ENCODE measurements at places on chromosomes 4 and X.

DNA sequence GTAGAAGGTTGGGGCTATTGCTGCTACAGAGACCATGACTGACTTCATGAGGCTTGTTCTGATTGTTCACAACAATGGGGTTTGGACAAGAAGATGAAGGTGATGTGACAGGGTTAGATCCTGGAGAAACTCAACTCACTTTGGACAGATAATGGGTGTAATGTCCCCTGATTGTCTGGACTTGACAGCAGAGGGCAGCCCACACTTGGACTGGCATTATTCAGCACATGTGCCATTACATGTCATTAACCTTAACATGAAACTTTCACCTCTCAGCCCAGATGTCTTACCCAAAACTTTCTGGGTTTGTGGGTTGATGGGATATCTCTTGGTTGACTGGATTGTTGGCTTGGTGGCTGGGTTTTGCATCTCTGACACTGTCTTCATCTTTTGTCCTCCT lies 101.5 kb downstream of the MXRA5 start:
- no peak for DNase-seq

DNA sequence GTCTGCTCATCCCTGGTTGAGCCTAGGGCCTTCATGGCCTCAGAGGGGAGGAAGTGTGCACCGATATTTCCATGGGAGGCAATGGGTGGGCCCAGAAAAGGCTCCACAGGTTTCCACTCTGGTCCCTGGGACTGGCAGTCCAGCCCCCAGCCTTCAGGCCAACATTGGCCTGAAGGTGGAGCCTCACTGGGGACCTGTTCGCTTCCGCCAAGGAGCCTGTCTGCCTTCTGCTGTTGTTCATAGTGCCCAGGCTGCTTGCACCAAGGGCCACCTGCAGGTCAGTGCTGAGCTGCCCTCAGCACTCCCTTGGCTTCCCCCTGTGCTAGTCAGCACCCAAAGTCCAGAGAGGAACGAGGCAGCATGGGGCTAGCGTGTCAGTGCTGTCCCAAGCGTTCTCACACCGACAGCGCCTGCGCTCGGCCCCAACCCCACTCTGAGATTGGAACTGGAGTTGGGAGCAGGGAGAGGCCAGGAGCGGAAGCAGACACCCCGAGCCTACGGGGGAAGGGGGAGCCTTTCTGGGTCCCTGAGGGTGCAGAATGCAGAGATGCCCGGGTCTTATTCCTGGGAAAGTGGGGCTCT lies 720.7 kb downstream of the PCDH18 start:
- DNase-seq: no peak

GRCh38 chr4:183471946-183472708 lies 27.7 kb downstream of the CDKN2AIP start:
- peak; percentile 89 for DNase-seq

- no peak for DNase-seq
Measured at GRCh38 chr4:137692205-137692604, 159.9 kb upstream of the PCDH18 start.

- no peak for DNase-seq
Measured at GRCh38 chr4:137502339-137503129, 29.8 kb downstream of the PCDH18 start.

DNA sequence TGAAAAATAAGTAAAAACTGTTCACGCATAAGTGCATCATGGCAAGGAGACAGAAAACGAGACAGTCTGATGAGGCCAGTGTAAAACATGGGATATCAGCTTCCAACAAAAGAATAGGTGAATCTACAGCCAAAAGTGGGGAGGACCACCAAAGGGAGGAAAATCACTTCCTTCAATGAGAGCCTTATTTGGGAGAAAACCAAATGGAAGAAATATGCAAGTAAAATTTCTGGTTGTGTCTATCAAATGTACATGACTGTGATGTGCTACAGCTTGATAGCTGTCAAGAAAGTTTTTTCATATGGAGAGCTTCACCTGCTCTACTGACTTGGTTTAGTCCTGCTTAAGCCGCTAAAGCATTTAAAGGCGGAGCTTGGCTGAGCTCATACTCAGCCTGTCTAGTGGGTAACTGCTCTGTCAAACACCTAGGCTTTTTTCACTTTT lies 66.2 kb downstream of the MAGEA1 start:
- DNase-seq: peak; percentile 74

GRCh38 chrX:2820136-2820771 lies 8.5 kb upstream of the GYG2 start:
- no peak for DNase-seq

DNA sequence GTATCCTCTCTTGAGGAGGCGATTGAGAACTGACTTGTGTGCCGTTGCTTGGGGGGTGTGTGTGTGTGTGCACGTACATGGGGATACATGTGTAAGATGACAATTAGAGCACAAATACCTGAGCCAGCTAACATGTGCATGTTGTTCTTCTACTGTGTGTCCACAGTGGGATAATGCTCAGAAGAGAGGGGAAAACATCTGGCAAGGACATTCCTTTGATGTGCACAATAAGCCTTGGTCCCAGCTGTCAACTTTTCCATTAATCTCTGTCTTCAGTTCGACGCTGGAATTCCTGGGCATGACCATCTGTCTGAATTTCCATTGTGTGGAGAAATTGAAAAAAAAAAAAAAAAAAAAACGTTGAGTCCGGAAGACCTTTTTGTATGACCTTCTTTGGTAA lies 592.0 kb upstream of the GALNTL6 start:
- DNase-seq: no peak

Data from neural progenitor cell (in vitro differentiated cells).